Esophagus squamous epithelium (tissue), 5 donors: ENCODE measurements at places on chromosomes 13 and 19. TPM values are rescaled to one million over a fixed set of nuclear protein-coding genes. Genes with fewer than 3 reads are reported as not detected.

GRCh38 chr19:33221638-33222037 is 4.0 kb downstream of the SLC7A10 start:
- no peak for DNase-seq

GRCh38 chr19:40594657-40595091 is 6.5 kb upstream of the LTBP4 start:
- DNase-seq, result no peak

DNA sequence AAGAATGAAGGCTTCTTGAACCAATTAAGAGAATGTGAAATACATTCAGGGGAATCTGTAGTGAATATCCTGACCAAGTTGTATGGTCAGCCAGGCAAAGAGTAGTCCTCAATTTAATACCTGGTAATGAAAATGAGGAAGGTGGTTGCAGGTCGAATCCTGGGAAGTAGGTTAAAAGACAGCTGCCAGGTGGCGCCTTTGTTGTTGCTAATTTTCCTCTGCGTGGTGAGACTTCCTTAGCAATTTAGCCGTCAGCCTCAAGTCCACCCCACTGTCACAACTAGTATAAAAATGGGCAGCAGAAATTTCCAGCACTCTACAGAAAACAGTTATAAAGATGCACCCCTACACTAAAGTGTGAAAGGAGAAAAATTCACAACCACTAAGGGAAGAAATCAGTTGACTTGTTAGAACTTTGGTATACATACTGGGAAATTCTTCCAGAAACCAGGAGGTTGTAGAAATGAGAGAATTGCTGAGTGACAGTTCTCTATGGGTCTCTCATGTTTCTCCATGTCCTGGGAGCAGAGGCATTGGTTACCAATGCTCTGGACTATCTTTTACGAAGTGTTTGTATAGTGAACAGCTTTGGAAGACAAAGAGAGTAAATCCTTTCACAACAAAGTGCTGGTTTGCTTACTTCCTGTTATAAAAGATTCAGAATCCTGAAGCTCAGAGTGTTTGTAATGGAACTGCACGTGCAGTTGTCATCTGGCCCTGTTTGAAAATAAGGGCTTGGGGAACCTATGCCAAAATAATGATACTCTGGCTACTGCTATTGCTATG is 235.9 kb downstream of the NHLRC3 start:
- DNase-seq, result no peak

GRCh38 chr19:30449078-30449590 is 77.0 kb downstream of the ZNF536 start:
- DNase-seq, result no peak

- no peak for DNase-seq
Observed at GRCh38 chr13:42967660-42968059, 24.4 kb downstream of the EPSTI1 start.

- no peak for DNase-seq
Observed at GRCh38 chr13:101429733-101430132, 13.4 kb upstream of the NALCN start.

DNA sequence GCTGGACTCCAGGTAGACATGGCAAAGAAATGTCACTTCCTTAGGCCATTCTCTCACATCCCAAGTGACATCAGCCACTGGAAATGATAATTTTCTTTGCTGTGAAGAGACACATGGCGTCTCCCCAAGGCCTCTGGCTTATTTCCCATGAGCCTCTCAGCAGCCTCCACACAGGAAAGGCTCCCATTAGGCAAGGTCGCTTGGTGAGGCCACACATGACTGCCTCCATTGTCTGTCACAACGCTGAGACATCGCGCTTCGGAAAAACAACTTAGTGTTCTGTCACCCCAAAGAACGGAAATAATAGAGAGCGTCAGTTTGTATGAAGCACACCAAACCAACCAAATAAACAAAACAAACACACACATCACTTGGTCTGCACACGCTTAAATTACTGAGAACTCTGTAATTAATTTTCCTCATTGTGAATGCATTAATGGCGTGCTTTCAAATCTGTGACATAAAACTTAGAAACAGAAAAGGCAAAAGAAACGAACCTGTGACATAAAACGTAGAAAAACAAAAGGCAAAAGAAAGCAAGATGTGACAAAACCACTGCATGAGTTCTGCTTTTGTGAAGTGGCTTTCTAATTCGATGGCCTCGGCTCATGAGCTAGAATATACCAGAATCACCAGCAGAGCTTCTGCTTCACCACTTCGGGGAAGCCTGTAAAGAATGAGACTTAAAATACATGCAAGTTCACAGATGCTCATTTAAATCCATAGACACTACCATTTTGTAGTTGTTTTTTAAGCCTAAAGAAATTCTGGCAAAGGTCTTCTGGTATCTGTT is 404.2 kb upstream of the SGCG start:
- DNase-seq, result no peak

- DNase-seq, result no peak
Observed at GRCh38 chr13:114011226-114011625, 37.4 kb upstream of the C13orf46 start.

DNA sequence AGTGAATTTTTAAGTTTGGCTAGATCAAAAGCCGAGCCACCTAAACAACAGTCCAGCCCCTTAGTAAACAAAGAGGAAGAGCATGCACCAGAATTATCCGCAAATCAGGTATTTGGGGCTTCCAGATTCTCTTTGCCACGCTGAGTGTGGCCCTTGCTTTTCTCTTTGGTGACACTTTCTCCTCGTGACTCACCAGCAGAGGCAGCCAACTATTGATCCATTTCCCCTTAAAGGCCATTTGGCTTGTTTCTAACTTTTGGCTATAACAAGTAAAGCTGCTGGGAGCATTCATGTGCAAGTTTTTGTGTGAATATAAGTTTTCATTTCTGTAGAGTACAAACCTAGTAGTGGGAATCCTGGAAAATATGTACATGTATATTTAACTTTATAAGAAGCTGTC is 17.6 kb upstream of the WDR88 start:
- no peak for DNase-seq

DNA sequence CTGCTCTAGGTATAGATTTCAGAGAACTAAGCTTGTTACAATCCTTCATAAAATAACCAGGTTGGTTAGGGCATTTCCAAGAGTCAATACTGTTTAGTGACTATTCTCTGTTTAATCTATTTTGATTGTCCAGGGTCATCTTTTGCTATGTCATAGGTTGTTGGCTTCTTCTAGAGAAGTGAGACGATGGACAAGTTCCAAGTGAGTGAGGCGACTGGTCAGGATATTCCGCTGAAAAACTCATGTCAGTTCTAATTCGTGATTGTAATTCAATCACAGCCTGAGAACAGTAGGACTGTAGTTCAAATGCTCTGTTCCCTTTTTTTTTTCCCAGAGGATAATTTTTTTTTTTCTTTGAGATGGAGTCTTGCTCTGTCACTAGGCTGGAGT is 15.8 kb upstream of the ALOX5AP start:
- DNase-seq, result no peak

GRCh38 chr19:58044391-58044790 is 10.6 kb downstream of the ZSCAN1 start:
- DNase-seq, result no peak

- no peak for DNase-seq
Observed at GRCh38 chr13:21884299-21884909, 213.5 kb downstream of the FGF9 start.

DNA sequence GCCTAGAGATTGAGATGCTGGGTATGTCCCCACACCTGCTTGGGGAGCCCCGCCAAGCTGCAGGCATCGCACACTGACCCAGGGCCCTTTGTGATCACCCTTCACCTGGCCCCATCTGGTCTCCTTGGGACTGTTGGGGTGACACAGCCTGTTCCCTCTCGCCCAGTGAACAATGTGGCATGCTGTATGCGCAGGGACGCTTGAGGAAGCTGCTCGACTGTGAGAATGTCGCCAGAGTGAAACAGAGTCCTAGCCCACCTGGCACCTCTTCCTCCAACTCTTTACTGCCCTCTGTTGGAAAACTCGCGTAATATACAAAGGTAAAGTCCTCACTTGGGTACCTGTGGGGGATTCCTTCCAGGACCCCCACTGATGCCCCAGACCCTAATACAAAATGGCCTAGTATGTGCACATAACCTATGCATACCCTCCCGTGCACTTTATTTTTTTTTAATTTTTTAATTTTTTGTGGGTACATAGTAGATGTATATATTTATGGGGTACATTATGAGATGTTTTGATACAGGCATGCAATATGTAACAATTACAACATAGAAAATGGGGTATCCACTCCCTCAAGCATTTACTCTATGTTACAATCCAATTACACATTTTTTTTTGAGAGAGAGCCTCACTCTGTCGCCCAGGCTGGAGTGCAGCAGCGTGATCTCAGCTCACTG is 9.0 kb downstream of the BLOC1S3 start:
- DNase-seq, result no peak

DNA sequence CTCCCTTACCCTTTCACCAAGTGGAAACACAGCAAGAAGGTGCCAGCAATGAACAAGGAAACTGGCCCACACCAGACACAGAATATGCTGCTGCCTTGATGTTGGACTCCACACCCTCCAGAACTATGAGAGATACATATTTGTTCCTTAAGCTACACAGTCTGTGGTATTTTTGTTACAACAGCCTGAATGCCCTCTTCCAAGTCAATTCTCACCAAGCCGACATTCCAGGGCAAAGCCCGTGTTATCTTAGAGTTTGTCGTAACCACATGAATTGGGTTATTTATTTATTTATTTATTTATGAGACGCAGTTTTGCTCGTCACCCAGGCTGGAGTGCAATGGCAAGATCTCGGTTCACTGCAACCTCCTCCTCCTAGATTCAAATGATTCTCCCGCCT is 14.9 kb downstream of the FGF21 start:
- no peak for DNase-seq

- no peak for DNase-seq
Observed at GRCh38 chr13:62302341-62302740, 886.7 kb upstream of the PCDH20 start.

GRCh38 chr13:102875256-102875655 is 29.4 kb downstream of the ERCC5 start:
- no peak for DNase-seq

- no peak for DNase-seq
Observed at GRCh38 chr19:32350987-32351348, 5.6 kb downstream of the ZNF507 start.

DNA sequence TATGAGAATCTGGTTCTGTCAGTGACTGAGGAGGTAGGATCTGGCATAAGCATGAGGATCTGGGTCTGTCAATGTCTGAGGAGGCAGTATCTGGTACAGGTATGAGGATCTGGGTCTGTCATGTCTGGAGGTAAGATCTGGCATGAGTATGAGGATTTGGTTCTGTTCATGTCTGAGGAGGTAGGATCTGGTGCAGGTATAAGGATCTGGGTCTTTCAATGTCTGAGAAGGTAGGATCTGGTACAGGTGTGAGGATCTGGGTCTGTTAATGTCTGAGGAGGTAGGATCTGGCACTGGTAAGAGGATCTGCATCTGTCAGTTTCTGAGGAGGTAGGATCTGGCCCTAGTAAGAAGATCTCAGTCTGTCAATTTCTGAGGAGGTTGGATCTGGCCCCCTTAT is 12.4 kb upstream of the PDCD2L start:
- no peak for DNase-seq

DNA sequence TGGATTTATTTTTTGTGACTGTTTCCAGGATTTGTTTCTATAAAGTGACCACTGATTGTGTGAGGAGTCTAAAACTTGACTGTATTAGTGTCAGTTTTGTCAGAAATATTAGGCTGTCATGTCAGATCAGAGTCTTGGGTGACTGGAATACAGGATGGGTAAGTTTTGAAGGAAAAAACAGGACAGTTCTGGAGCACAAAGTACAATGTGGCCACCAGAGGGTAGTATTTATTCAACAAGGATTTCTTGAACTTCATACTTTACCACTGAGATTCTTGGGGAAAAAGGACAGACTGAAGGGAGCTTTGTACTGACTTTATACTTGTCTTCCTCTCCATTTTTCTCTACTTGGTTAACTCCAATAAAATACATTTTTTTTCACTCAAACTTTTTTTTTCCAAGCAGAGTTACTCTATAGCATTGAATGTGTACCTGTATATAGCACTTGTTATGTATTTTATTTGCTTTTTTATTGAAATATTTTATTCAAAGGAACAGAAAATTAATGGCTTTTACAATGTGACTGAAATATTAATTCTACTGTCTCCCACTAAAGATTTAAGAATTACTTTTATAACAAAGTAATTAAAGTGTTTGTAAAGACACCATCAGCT is 51.1 kb downstream of the LMO7 start:
- DNase-seq, result no peak

DNA sequence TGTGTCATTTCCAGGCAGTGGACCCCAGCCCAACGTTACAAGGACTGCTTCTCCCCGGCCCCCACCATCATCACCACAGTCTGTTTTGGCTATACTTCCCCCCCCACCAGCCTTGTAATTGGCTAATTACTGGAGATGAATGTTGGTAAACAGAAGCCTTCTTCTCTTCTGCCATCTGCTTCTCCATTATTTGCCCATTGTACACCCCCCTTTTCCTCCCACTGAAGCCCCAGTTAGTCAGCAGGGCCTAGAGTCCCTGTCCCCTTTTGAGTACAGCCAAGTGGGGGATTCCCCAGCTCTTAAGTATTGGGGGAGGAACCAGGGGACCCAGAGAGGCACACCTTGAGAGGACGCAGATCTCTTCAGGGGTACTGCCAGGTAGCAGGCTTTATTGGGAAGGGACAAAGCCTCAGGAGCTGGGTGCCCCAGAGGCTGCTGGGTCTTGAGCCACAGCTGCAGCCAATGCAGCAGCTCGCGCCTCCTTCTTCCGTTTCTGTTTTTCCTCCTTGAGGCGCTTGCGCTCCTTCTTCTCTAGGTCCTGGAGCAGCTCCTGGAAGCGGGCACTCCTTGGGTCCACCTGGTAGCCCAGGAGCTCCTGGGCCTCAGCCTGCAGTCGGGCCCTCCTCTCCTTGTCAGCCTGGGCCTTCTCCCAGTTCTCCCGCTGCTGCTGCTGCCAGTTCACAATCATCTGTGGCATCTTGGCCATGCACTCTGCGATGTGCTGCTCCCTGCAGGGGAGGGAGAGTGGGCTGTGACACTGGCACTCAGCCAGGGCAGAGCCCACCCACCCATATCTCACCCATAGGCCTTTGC is 3.0 kb downstream of the GADD45GIP1 start:
- DNase-seq, result no peak

The KIR2DL3 gene
- total RNA-seq, result not detected

The MED29 gene
- total RNA-seq, result 20.1 TPM

The MBD3L1 gene
- total RNA-seq, result not detected

The ZNF585A gene
- total RNA-seq, result 4.7 TPM

The CEACAM19 gene
- 5.3 TPM for total RNA-seq

The KANK2 gene
- total RNA-seq, result 81.5 TPM

The CGB8 gene
- total RNA-seq, result not detected
